ENCODE measurements at places on chromosomes 1 and 21.

GRCh38 chr1:183414365-183414764, 3.8 kb downstream of the NMNAT2 start:
- DNase-seq = no peak

- no peak for DNase-seq
These were observed 3.1 kb upstream of the HMGCS2 start for GRCh38 chr1:119771770-119772169.

DNA sequence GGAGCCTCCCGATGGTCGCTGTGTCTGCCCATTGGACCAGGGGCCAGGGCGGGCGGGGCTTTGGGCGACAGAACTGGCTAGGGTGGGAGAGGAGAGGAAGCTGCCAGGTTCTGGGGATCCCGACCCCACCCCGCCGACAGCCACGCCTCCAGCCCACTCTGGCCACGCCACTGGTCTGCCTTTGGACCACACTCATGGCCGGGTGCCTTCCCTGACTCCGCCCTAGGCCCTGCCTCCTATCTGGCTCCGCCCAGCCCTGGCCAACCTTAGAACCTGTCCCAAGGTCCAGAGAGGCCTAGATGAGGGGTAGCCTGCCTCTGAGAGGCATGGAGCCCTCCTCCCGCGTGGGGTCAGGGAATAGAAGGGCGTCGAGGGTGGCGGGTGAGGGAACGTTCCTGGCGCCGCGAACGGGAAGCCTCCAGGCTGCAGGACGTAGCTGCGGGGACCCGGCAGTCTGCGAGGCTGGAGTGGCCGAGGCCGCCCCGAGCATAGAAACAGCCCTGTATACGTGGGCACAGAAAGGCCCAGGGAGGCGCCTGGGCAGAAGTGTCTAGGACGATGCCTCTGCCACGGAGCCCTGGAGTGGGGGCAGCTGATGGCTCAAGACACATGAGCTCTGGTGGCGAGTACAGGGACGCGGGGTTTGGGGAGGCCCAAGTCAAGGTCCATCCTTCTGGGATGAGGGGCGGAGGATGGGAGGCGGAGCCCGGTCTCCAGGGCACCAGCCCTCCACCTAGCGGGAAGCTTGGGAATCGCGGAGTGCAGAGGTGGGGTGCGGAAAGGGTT, 11.5 kb upstream of the COL16A1 start:
- DNase-seq = no peak

DNA sequence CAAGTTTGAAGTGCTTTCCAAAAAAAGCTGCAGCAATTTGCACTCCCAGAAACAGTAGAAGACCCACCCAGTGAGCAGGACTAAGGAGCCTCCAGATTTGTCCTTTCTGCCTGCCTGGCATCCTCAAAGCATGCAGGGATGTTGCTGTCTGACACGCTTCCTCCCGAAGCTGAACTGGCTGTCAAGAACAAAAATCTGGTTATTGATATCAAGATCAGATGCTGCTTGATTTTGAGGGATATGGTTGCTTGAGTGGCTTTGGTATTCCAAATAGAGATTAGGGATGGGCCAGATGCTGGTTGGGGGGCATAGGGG, 143.3 kb downstream of the MRPS6 start:
- no peak for DNase-seq

DNA sequence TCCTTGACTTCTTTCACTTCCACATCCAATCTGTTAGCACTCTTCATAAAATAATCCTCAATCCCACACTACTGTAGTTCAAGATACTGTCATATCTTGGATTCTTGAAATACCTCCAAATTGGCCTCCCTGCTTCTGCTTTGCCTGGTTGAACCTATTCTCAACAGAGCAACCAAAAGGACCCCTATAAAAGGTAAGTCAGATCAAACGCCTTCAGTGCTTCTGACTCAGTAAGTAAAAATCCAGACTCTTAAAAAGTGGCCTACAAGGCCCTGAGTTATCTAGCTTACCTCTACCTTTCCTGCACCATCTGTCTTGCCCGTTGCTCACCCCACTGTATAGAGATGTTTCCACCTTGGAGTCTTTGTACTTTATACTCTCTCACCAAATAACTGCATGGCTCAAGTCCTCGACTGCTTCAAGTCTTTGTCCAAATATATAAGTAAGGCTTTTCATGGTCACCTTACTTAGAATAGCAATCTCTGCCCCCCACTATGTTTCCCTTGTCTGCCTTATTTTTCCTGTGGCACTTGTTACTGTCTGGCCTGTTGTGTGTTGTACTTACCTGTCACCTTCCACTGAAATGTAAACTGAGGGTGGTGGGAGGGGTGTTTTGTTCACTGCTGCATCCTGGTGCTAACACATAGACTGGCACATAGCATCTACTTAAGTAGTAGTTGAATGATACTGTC, 5.1 kb upstream of the PIGV start:
- DNase-seq = no peak

- no peak for DNase-seq
These were observed 224.9 kb downstream of the DAB1 start for GRCh38 chr1:57198912-57199311.

DNA sequence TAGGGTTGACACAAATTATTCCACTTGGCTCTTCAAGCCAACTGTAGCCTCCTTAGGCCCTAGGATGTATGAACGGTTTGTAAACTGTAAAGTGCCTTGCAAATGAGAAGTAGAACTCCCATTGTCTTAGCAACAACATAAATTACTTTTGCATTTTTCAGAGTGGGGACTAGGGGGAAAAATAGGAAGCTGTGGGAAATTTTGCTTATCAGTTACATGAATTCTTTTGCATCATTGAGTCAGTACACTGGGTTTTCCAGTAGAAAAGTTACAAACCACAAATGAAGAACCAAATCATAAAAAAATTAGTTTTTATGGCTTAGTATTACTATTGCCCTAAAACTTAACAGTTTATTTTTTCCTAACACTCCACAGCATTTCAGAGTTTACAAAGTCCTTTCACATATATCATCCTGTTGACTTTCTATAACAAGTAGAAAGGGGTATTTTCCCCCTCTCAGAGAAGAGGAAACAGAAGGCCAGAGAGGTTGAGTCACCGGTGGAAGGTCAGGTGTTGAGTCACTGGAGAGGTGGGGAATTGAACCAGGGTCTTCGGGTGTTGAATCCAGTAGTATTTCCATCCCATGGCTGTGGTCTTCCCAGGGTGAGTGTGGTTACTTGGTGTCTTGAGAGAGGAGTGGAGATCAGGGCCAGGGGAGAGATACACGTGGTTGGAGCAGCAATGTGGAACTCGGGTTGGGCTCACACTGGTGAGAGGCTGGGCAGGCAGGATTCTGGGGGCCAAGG, 71.9 kb upstream of the USP24 start:
- DNase-seq = no peak
